ENCODE measurements at places on chromosomes 11 and 22.

- DNase-seq = no peak
Observed at GRCh38 chr11:9118277-9118676, 26.9 kb upstream of the SCUBE2 start.

- peak; percentile 9 for DNase-seq
Observed at GRCh38 chr22:43446916-43447315, 35.1 kb downstream of the MPPED1 start.

GRCh38 chr11:85795712-85796487 lies 15.0 kb downstream of the SYTL2 start:
- no peak for DNase-seq

DNA sequence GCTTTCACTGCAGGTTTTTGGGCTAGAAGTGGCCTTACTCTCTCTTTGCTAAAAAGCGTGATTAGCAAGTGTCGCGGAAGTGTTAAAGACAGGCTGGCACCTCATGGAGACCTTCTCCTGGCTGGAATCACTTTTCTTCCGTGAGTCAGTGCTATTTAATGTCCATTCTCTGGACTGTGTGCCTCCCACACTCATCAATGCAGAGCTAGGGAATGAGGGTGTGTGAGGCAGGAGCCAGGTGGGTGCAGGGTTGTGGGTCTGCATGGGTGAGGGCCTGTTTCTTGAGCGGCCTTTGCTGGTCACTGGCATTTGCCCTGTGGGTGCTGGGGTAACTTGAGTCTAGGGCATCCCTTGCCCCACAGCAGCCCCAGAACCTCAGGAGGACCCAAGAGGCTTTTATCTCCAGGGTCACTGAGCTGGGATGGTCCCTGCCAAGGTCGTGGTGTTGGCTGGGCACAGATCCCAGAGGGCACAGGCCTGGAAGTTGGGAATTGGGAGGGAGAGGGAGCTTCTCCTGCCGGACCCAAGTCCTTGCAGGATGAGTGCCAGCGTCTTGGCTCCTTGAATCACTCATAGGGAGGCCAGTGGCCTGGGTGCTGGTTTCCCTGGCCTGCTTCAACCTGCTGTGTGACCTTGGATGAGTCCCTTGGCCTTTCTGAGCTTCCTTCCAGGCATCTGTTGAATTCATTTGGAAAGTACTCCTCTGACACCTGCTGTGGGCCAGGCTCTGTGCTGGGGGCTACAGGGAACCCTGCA lies 30.0 kb downstream of the KIAA1671 start:
- DNase-seq = no peak

- peak; percentile 22 for DNase-seq
Observed at GRCh38 chr11:130315354-130315970, 745 bp upstream of the ZBTB44 start.

DNA sequence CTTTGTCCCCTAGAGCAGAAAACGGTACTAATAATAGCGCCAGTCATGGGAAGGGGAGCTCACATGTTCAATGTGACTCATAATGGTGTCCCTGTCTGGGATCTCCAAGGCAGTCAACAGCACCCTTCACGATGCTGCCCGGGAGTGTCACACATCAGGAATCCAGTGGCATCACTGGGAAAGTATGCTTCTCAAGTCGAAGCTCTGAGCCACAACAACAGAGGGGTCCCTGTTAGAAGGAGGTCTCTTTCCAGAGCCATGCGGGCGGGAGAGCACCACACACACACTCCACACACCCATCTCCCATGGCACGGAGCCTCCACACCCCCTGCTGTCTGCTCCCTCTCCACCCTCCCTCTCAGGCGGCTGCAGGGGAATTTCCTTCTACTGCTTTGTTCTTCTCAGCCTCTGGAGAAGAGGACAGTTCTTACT lies 119.7 kb downstream of the ETS1 start:
- DNase-seq = no peak

- DNase-seq = peak; percentile 42
Observed at GRCh38 chr22:45672564-45673481, 1.2 kb downstream of the ATXN10 start.

- no peak for DNase-seq
Observed at GRCh38 chr11:75813124-75813523, 1.9 kb upstream of the UVRAG start.

GRCh38 chr11:71477641-71478527 lies 24.9 kb downstream of the NADSYN1 start:
- no peak for DNase-seq

- DNase-seq = no peak
Observed at GRCh38 chr22:28464127-28464526, 215.5 kb downstream of the TTC28 start.

DNA sequence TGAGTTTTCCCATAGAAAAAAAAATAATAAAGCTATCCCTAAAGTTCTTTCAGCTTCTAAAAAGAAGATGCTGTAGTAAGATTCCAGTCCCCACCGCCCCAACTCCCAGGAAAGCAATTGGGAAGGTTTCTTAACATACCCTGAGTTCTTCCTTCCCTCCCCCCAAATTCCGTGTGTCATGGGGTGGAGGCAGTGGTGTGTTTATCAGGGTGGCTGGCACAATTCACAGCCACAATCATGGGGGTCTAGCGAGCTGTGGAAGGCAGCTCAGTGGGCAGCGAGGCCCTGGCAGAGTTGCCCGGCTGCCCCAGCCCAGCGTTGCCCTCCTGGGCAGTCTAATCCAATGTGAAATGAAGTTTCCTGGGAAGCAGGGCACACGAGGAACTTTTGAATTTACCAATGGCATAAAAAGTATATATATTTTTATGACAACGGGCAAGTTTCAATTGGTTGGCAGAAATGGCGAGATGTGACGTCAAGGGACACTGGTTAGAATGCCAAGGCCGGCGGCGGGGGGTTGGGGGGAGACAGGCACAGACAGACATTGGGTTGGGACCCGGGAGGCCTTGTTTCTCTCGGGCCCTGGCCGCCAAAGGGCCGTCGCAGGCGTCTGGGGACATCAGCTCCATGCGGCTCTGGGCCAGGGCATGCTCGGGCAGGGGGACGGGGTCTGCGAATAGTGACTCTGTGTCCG lies 80.7 kb upstream of the PPARA start:
- DNase-seq = no peak

DNA sequence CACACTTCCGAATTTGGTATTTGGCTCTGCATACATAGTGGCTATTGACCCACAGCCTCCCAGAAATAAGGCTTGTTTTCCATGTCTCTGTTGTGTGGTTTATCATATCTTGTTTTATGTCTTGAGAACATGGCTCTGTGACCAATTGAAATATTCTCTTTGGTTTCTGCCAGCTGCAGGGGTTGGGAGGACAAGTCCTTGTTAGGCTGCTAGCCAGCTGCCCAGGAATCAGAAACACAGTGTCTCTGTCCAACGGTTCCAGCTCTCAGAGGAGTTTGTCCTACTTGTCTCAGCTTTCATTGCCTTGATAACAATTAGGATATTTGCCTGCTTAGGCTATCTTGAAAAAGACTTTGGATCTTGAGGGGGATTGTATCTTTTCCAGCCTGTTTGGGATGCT lies 6.0 kb upstream of the SLC7A4 start:
- no peak for DNase-seq

GRCh38 chr11:14424096-14424495 lies 65.1 kb upstream of the RRAS2 start:
- no peak for DNase-seq

DNA sequence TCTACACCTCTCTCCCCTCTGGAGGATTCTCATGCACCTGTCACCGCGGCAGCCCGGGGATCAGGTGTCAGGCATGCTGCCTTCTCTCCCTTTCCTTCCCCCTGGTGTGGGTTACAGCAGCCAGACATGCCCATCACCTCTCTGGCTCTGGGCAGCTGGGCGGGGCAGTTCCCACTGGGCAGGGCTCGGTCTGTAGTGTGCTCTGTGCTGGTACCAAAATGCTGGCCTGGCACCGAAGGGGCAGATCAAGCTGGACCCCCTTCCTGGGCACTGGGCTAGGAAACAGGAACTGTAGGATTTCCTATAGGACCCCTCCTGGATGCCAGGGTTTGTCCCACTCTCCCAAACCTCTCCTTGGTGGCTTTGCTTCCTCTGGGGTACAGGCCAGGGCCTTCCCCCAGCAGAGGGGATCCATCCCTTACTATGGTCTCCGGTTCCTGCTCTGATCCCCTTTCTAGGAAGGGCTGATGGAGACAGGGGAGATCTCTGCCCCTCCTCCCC lies 821 bp downstream of the GAL3ST1 start:
- DNase-seq = no peak

DNA sequence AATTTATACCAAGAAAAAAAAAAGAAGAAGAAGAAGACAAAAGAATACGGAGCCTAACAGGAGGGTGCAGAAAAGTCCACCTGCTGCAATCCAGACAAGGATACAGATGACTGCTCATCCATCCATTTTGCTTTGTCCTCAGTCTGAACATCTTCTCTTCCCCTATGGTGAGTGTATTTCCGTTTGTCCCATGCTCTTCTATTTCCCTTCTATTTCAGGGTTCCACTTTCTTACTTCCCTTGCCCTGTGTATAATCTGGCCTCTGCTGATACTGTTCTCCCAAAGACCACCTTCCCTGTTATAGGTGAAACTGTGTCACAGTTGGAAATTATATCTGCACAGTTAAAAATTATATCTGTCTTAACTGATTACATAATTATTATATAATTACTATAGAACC lies 48.7 kb upstream of the USP47 start:
- DNase-seq = no peak

GRCh38 chr11:17629113-17629512 lies 82.1 kb downstream of the OTOG start:
- DNase-seq = no peak

- DNase-seq = no peak
Observed at GRCh38 chr11:8325591-8326304, 62.1 kb upstream of the LMO1 start.

DNA sequence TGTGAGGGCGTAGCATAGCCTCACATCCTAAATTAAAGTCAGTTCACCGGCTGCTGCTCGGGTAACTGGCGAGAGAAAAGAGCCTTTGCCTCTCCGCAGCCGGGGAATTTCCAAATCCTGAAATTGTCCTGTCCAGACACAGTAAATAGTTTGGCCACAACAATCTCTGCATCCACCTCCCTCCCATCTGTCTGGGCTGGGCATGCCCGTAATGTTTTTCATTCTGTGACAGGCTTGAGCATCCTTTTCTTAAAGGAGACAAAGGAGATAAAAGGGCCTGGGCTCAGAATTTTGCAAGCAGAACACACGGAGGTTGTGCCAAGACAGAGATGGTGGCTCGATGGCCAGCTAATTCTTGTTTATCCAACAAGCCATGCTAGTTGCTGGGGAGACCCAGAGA lies 19.2 kb upstream of the CBX6 start:
- DNase-seq = no peak

- DNase-seq = peak; percentile 53
Observed at GRCh38 chr11:70399681-70400112, 1.4 kb downstream of the CTTN start.

GRCh38 chr11:134669796-134670195 lies 257.8 kb upstream of the B3GAT1 start:
- DNase-seq = no peak

GRCh38 chr11:68436162-68436888 lies 24.2 kb upstream of the PPP6R3 start:
- DNase-seq = no peak

GRCh38 chr11:17547051-17547577 lies at the start of gene OTOG:
Gene OTOG, plus strand, starts transcription at chr11:17547259. Its CDS starts 114 bp downstream, at chr11:17547373.
- DNase-seq = no peak

DNA sequence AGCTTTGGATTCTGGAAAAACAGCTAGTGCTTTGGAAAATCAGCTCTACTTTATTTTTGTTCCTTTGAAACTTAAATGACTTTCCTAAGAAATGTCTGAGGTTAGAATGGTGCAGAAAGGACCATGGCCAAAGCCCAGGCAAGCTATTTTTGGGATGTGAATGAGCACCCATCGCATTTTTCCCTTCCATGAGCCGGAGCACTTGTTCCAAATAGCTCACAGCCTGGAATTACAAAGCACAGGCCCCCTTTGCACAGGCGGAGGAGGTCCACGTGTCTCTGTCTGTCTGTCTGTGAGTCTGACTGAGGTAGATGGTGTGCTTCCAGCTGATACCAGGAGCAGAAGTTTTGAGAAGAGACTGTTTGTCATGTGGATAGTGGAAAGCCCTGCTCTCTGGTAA lies 50.7 kb downstream of the MICAL2 start:
- no peak for DNase-seq

- DNase-seq = peak; percentile 21
Observed at GRCh38 chr11:86483940-86484794, 109.5 kb downstream of the CCDC81 start.

- DNase-seq = no peak
Observed at GRCh38 chr22:23196165-23196564, 15.9 kb downstream of the BCR start.

All from G401 (cell line).